Fibroblast of the aortic adventitia (primary cell): ENCODE measurements at places on chromosomes 4 and X.

DNA sequence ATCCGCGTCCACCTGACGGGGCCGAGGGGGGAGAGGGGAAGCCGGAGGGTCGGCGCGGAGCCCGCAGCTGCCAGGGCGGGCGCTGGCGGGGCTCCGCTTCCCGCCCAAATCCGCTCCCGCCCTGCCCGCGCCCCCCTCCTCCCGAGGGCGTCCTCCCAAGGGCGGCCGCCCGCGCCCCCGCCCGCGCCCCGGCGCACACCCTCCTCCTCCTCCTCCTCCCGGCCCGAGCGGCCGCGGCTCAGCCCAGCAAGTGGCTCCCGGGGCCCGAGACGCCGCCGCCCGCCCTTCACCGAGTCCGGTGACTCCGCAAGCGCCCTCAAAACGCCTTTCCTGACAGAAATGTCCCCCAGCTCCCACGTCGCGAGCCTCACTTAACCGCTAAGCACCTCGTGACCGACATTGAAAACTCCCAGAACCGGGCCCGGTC is 487 bp downstream of the HMGB2 start:
- no peak for DNase-seq

- DNase-seq, result no peak
Observed at GRCh38 chr4:1195891-1196401, 23.6 kb upstream of the SPON2 start.

DNA sequence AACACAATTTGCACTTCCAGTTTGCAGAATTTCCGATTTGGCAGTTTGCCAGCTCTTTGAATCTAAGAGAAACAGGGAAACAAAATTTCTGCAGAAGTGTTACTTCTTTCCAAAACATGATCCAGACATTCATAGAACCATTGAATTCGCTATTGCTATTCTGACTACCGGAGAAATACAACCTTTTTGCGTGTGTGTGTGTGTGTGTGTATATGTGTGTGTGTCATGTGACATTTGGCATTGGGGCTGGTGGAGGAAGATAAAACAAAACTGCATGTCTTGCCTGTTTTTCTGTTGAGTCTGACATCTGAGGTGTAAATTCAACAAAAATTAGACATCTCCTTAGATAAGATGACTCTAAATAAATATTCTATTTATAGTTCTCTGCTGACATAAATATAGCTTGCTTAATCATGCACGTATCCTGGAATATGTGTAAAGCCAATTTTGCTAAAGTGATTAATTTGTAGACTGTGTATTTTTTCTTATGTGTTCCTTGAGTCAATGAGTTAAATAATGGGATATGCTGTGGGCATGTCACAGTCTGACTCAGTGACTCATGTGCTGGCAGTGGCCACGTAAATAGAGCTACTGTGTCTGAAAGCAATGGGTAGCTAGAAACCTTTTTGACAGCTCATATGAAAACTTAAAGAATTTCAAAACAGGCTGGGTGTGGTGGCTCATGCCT is 98.9 kb downstream of the HPGD start:
- peak; percentile 76 for DNase-seq

DNA sequence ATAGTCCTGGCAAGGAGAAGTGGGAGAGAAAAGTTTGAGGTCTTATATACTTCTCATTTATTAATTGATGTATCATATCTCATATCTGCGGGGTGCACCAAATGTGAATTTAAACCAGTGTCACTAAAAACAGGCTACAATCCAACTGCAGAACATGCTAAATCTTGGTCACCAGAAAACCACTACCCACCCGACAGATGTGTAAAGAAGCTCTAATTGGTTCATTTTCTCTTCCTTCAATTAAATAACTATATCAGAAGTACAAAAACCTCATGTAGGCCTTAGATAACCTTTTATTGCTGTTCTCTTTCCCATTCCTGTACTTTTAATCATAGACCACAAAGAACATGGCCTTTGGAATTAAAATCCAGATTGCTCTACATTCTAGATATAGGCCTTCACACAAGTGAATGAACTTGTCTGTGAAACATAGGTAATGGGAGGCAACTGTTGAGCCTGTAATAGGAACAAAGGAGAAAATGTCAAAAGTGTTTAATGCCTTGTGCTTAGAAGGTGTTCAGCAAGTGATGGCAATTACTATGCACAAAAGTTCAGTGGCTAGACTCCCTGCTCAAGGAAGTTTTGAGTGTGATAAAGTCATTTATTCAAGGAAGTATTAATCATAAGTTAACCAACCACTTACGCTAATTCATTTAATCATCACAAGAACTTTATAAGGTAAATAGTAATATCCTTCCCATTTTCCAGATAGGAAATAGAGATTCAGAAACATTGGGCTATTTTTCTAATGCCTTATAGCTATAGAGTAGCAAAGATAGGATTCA is 425.6 kb downstream of the INPP4B start:
- DNase-seq, result no peak

DNA sequence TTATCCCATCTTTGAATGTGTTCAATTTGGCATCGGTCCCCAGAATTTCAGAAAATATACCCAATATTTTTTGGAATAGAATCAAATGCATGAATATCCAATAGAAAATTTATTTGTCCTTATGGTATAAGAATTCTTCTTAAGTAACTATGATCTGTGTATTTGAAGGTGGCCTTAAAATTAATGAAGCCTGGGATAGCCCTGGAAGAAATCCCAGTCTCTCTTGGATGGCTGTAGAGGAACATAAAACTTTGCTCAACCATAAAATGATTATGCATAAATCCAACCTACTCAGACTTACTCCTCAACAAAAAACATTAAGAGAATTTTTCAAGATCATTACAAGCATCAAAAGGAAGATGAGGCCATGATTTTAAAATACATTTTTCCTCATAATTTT is 269.4 kb upstream of the SMIM31 start:
- DNase-seq, result no peak

DNA sequence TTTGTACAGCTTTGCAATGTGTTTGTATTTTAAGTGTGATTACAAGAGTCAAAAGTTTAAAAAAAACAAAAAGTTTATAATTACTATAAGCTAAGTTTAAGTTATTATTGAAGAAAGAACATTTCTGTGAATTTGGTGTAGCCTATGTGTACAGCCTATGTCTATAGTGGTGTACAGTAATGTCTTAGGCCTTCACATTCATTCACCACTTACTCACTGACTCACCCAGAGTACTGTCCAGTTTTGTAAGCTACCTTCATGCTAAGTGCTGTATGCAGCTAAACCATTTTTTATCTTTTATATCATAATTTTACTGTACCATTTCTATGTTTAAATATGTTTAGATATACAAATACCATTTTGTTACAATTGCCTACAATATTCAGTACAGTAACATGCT is 182.3 kb downstream of the RPA4 start:
- DNase-seq, result no peak

DNA sequence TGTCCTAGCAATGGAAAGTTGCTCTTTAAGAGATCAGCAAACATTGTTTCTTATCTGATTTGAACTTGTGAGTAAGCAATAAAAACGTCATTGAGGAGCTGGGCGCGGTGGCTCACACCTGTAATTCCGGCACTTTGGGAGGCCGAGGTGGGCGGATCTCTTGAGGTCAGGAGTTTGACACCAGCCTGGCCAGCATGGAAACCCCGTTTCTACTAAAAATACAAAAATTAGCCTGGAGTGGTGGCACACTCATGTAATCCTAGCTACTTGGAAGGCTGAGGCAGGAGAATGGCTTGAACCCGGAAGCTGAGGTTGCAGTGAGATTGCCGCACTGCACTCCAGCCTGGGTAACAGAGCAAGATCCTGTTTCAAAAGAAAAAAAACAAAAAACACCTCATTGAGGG is 11.2 kb upstream of the PLAC8 start:
- DNase-seq, result no peak

DNA sequence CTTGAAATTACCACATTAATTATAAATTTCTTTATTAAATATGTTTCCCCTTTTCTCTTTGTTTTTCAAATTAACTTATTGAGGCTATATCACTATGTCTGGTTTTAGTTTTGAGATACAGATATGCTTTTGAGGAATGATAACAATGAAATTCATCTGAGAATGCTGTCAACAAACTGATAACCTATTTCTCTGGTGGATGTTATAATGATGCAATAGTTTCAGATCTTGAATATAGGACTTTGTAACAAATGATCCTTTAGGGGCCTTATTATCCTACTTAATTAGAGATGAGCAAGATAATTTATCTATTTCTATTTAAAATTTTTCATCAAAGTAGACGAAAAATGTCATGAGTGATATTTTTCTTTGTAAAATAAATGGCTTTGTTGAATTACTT is 123.7 kb downstream of the MAGEB17 start:
- DNase-seq, result no peak

GRCh38 chrX:10085223-10085622 is 71.6 kb upstream of the CLCN4 start:
- DNase-seq, result peak; percentile 32

DNA sequence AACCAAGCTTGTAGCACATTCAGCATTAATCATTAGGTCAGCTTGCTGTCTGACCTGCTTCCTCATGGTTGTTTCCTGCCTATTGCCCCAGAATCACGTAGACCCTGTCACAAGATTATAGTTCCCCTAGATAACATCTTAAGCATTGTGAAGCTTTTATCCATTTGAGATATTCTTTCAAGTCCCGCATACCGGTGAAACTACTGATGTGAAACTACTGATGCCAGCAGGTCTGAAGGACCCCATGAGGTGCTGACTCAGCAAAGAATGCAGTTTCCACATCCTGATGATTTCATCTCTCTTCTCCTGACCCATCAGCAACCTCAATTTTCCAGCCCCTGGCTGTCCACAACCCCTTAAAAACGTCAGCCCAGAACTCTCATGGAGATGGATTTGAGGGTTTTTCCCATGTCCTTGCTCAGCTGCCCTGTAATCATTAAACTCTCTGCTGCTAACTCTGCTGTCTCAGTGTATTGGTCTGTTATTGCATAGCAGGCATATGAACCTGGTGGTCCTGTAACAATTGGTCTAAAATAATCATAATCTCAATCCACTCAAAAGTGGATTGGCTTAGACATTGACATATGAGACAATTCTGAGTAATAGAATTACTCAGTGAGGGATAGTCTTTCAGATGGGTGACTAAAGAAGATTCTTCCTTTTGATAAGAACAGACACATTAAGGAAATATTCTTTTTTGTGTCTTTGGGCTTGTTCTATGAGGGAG is 26.3 kb upstream of the UBA6 start:
- DNase-seq, result peak; percentile 61

- peak; percentile 10 for DNase-seq
Observed at GRCh38 chr4:71411981-71412380, 73.2 kb downstream of the SLC4A4 start.

- DNase-seq, result no peak
Observed at GRCh38 chr4:7624396-7624980, 189.8 kb upstream of the PSAPL1 start.

- DNase-seq, result no peak
Observed at GRCh38 chr4:2218436-2218835, 23.5 kb downstream of the HAUS3 start.

DNA sequence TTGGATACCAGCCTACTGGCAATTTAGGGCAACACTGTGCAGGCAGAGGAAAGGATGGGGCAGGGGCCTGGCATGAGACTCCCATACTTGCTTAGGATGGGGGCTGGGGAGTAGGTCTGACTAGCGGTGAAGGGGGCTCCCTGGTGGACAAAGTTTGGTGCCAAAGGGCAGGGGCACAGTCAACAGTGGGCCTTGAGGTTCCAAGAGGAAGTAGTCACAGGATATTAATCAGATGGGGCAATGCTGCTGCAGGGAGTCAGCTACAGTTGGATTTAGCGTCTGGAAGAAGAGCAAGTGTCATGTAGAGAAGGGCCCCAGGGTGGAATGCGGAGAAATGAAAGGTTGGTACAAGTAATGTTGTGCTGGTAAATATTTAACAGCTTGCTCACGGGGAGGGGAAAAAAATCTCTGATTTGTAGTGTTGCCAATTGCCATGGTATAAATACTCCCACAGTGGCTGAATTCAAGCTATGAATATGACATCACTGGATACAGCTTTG is 139.4 kb downstream of the PJA1 start:
- DNase-seq, result peak; percentile 23

DNA sequence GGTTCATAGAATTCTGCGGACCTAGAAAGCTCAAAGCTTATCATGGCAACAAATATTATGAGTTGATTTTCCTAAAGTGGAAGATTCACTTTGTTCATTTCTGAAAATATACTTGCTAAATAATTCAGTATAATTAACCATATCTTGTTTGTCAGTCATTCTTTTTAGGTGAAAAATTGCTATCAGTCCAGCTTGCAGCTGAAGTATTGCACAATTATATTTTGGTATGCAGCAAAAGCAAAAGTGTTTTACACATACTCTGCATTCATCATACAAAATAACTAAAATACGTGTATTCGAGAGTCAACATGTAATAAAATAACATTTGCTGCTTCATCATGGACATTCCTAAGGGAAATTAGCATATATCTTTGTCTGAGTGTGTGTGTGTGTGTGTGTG is 24.8 kb downstream of the DKK2 start:
- DNase-seq, result no peak

DNA sequence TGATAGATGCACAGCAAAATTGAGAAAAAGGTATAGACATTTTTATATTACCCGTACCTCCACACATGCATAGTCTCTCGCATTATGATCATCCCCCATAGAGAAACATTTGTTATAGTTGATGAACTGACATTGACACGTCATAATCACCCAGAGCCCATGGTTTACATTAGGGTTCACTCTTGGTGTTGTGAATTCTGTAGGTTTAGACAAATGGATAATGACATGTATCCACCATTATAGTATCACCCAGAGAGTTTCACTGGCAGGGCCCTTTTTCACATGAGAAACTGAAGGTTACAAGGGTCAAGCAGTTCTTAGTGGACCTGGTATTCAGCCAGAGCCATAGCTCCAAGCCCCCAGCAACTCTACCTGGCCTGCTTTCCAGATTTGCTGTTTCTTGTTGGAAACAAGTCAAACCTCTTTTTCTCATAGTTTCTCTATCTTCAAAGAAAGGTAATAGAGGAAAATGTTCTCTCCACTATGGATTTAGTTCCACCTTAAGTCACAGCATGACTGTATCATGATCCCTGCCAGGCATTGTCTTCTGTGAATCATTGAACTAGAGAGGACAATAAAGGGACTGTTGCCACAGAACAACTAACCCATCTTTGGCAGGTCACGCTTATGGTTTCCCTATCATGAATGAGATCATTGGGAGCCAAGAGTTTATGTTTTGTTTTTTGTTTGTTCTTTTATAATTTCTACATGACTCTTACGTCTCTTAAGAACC is 64.0 kb downstream of the HHIP start:
- DNase-seq, result peak; percentile 86

- DNase-seq, result no peak
Observed at GRCh38 chr4:54645830-54646229, 11.9 kb upstream of the KIT start.

- DNase-seq, result peak; percentile 72
Observed at GRCh38 chrX:65706041-65706828, 38.8 kb downstream of the MSN start.

GRCh38 chr4:1523907-1524636 is 117.8 kb upstream of the NKX1-1 start:
- no peak for DNase-seq

- no peak for DNase-seq
Observed at GRCh38 chr4:25001509-25001908, 29.2 kb downstream of the LGI2 start.

- peak; percentile 40 for DNase-seq
Observed at GRCh38 chr4:138199568-138200235, 42.4 kb downstream of the SLC7A11 start.

GRCh38 chr4:5784960-5785611 is 74.1 kb downstream of the EVC start:
- peak; percentile 48 for DNase-seq

GRCh38 chr4:29276150-29276549 is 1444.0 kb upstream of the PCDH7 start:
- DNase-seq, result no peak
